Ascending aorta (tissue), 2 donors: ENCODE measurements at places on chromosomes 2 and 18.

DNA sequence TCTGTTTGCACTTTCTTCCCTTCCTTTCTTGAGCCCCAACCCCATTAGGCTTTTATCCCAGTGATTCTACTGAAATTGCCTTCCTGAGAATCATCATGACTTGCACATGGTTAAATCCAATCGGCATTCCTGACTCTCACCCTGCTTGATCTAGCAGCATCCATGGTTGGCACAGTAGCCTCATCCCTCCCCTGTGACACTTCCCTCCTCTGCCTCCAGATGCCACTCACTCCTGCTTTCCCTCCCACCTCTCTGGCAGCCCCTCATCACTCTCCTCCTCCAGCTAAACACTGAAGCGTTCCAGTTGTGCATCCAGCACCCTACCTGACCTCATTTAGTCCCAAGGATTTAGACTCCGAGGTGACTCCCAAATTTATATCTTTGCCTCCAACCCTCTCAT is 114.7 kb downstream of the GALNT14 start:
- no peak for DNase-seq

- DNase-seq = no peak
Measured at GRCh38 chr2:99729104-99730025, 239.5 kb upstream of the REV1 start.

DNA sequence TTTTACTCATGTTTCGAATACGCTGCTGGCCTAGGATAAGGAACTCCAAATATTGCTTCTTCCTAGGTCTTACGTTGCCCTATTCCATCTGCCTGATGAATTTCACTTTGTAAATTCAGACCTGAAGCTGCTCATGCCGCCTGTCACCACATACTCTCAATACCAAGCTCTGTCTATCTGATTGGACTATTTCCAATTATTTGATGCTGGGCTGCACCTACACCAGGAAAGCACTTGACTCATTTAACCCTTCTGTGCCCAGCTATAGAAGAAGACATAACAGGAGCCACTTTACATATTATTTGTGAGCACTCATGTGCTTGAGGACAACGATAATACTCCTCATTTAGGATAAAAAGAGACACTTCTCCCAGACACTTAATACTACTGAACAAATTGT is 1293.9 kb upstream of the LRRTM1 start:
- DNase-seq = no peak

- DNase-seq = no peak
Measured at GRCh38 chr18:75227535-75228296, 17.1 kb downstream of the TSHZ1 start.

DNA sequence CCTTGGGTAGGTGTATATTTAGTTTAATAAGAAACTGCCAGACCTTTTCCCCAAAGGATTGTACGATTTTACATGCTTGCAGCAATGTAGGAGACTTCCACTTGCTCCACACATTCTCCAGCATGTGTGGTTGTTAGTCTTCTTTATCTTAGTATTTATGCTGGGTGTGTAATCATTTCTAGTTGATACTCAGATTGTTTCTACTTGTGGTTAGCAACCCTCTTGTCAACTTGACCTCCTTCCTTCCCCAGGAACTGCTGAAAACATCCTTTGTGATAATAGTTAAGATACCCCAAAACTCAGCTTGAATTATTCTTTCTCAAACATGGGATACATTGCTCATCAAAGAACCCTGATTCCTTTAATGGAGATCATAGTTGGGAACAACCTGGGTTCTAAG is 37.2 kb upstream of the CYBRD1 start:
- DNase-seq = no peak
